ENCODE measurements at places on chromosomes 6 and 20.

DNA sequence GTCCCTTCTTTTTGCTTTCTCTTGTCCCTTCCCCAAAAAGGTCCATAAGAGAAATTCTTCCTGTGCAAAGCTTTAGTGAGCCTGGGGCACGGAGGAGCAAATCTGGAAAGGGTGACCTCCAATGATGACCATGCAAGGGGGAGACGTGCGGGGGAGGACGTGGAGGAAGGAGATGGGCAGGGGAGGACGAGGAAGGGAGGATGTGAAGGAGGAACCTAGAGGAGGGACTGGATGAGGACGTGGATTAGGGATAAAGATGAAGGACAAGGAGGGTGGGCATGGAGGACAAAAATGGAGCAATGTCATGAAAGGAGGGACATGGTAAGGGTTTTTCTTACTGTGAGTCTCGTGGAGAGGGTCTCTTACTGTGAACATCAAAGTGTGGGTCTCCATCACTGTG, 139.5 kb downstream of the ERMARD start:
- DNase-seq = no peak

GRCh38 chr20:11686820-11687543, 230.7 kb upstream of the BTBD3 start:
- DNase-seq = peak; percentile 67

DNA sequence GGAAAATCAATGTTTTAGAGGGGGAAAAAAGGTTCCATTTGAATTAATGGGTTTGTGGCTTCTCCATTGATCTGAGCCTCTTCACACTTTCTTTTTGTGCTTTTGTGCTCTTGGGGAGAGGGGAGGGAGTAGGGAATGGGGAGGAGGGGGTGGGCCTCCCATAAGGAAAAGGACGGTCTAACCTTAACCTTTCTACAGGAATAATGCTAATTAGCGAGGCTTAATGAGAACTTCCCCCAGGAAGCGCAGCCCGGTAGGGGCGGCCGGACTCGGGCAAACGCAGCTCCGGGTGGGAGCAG, 103.0 kb downstream of the NOL4L start:
- DNase-seq = no peak

- DNase-seq = peak; percentile 95
Measured at GRCh38 chr6:166556863-166557322, 29.6 kb downstream of the RAMACL start.

DNA sequence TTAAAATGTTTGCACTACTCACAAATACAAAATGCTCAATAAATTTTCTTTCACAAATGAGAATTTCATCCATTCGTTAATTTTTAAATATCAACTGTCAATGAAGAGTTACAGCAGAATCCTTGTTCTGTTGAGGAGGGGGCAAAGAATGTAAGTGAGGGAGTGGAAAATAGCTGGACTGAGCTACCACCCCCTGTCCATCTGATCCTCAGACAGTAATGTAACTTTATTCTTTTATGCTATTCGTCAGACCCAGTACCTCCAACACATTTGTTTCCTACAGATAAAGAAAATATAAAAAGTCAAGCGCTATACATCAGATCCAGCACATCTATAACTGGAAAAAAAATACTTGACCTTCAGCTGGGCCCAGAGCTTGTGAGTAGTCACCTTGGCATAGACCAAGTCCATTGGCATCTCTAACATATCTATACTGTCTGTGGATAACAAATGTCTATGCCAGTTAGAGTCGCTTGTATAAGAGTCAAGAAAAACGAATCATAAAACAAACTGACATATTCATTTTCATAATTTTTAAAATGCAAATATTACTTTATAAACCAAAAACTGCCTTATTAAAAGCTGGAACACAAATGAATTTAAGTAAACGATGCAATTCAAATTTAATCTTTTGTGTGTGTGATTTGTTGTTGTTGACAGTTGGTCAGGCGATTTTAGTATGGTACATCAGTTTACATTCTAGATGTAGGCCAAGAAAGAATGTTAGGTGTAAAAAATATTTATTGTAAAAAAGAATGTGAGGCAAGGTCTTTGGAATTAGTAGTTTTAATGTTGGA, 57.2 kb upstream of the HFE start:
- no peak for DNase-seq

DNA sequence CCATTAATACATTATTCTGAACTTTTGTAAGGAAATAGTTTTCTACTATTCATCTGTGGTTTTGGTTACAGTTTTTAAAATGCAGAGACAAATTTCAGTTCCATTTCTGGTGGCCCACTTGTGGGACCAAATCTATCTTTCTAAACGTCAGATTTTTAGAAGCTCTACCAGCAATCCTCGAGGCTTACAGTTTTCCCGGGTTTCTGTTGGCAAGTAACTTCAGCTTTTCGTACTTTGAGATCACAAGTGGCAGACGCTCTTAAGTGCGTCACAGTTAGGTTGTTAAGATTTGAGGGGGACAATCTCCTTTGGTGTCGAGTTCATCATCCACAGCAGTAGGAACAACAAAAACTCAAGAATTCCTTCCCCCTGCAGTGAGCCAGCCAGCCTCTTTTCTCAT, 60.0 kb downstream of the JARID2 start:
- no peak for DNase-seq

- DNase-seq = peak; percentile 75
Measured at GRCh38 chr6:516213-516612, 124.7 kb downstream of the IRF4 start.

DNA sequence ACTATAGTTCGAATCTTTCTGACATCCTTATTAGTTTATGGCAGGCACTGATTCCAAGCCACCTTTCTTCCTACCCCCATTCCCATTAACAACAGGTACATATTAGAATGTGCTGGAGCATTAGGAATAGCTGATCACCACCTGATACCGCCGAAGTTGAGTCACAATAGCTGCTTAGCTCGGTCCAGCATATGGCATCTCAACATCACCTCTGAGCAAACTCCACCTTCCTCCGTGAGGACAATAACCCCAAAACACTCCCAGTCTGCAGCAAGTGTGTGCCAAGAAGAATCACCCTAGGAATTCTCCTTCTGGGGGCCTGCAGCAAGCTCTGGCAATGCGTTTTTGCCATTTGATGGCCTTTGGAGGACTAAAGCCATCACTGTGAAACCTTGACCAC, 8.7 kb downstream of the PMEPA1 start:
- no peak for DNase-seq

- DNase-seq = no peak
Measured at GRCh38 chr20:61593516-61593915, 341.5 kb downstream of the CDH4 start.

GRCh38 chr6:6538261-6538660, 50.3 kb upstream of the LY86 start:
- DNase-seq = peak; percentile 10

GRCh38 chr6:147108259-147108910, 95.8 kb upstream of the STXBP5 start:
- DNase-seq = no peak

DNA sequence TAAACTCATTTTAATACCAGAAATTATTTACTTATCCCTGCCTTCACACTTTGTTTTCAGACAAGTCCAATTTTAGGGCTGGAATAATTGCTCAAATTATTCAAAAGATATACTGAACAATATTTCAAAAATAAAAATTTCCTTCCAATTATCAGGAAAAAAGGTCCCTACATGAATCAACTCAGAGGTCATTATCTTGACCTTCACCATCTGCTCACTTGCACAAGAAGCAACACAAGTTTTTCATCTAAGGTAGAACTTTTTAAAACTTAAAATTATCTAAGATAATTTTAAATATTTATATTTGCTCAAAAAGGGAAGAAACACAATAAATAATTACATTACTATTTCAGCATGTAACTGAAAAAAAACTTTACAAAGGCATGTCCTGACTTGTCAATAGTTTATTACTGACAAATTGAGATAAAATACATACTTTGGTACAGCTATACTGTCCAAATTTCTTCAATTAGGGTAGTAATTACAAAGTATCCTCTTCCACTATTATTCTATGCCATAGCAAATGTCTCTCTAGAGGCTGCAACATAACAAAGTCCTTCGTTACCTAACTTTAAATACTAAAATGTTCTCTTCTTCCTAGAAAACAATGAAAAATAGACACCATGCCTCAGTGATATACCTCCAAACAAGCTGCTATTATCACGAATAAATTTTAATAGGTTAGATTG, 2.4 kb downstream of the CEP85L start:
- DNase-seq = no peak

- DNase-seq = no peak
Measured at GRCh38 chr20:53786071-53786444, 192.4 kb upstream of the ZNF217 start.

- DNase-seq = peak; percentile 50
Measured at GRCh38 chr6:49550492-49551077, at the start of gene C6orf141. TSS of gene C6orf141 (plus strand) at chr6:49550668. CDS start at chr6:49550793, 125 bp downstream.

GRCh38 chr6:20492099-20492498, 42.2 kb upstream of the CDKAL1 start:
- DNase-seq = no peak

GRCh38 chr6:136333824-136334464, 44.3 kb upstream of the BCLAF1 start:
- DNase-seq = no peak

DNA sequence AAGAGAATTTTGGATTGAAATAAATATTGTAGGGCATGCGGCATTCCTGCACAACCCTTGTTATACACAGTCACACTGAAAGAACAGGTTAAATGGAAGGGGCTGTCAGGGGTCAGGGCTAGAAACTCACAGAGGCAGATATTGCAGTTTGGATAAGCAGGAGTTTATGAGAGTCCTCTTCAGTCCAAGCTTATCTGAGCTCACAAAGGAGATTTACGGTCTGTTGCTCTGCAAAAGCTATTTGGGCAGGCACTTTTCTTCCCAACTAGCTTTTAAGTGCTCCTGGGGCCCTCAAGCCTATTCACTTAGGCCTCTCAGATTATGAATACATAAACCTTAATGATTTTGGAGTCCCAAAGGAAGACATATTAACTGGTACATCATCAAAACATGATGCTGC, 156.2 kb downstream of the SOX4 start:
- DNase-seq = no peak

DNA sequence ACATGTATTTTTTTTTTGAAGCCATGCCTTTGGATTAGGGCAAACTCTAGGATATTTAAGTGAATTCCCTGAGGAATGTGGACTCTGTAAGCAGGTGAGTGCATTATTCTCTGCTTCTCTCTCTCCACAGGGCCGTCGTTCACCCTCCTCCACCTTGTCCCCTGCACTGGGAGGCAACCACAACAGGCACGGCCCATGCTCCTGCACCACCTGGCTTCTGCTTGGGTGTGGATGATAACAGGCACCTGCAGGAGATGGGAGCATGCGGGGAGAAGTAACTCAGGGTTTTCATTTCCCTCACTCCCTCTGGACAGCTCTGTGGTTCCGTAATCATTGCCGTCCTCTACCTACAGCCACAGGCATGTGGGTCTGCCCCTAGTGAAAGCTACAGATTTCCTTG, 43.4 kb downstream of the HLA-C start:
- DNase-seq = no peak

DNA sequence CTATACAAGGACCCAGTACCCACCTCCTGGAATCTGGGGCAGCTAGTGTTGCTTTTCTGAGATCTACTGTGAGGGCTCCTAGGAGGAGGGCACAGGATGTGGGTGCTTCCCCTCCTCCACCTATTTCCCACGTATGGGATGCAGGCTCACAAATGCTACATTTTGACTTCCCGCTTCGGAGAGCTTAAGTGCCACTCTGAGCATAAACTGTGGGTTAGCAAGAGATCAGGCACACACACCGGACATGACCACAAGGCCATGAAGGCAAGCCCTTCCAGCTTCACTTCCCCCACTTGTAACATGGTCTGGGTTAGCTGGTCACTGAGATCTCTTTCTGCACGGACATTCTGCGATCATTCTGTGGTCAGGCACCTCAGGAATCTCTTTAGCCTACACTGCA, 15.7 kb upstream of the TGM3 start:
- no peak for DNase-seq

DNA sequence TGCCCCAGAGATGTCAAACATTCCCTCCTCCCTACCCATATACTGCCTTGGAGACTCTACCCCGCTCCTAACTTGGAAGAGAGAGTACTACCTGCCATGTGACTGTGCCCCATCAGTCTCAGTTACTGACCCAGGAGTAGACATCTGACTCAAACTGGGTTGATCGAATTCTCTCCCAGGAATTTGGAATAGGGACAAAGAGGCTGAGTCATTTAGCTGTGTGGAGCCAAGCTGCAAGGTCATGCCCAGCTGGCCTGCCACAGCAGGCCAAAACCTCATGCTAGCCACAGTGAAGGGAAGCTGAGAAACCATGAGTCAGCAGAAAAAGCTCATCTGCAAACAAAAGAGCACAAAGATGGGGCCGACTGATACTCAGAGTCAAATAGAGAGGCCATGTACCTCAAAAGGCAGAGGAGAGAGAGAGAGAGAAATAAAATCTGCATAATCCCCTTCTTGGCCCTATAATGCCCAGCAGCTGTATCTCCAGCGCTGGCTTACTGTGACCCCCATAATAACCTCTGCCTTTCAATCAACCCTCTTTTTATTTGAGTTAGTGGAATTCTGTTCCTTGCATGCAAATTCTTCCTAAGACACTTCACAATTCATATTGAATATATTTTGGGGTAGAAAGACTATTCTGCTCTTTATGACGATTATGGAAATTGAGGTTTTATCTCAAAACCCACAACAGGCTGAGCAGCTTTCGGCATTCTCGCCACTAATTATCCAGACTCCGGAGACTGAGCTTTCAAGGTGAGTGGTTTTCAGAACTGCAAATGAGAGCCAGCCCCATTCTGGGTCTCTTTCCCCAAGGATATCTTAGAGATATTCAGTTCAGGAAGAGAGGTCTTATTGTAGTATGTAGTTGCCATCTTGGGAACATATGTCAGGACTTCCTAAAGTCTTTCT, 21.4 kb upstream of the AKIRIN2 start:
- DNase-seq = peak; percentile 76

DNA sequence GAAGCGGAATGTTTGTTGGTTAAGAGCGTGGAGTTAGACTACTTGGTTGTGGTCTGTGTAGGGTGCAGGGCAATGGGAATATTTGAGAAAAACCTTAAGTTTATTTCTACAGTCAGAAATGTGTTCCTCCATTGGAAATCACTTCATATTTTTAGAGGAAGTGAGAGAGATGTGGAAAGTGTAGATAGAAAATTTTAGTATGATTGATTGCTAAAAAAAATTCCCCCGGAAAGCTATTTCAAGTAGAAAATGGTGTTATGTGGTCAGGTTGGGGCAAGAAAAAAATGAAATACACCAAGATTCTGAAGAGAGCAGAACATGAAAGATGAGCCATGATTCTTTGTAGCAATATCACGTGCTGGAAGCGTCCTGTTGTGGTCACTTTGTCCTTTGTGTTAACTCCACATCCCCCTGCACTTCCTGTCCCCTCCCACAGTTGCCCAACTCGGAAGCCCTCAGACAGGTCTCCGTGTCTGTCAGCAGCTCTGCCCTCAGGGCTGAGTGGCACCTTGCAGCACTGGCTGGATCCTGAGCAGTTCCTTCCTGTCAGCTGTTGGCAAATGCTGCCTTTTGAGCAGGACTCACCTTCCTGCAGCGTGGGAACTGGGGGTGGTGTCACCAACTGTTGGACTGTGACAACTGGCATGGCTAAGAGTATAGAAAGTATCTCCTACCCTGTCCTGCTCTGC, 137.5 kb upstream of the SLC24A3 start:
- DNase-seq = peak; percentile 19

Measured in tongue (tissue), 3 donors.